ENCODE measurements at places on chromosomes 16 and 17. TPM values are rescaled to one million over a fixed set of nuclear protein-coding genes. Genes with fewer than 3 reads are reported as not detected.
A peak's percentile ranks its signal among the peaks of the same experiment; 100 is the strongest.

GRCh38 chr16:23871924-23872323, 36.1 kb downstream of the PRKCB start:
- no peak for DNase-seq

DNA sequence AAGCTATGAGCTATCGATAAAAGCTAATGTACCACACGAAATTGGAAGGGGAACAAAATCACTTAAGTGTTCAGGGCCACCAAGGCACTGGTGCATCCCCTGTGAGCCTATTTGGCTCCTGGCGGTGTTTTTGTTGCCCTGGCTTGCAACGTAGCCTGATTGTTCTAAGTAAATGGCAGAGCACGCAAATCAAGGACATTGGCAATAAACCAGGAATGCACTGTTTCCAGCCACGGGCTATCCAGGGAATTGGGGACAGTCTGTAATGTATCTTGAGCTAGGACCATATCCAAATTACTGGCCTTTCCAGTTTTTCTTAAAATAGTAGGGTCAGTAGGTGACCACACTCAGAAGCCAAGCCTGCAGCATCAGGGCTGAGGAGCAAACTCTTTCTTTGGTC, 734.0 kb downstream of the MAF start:
- no peak for DNase-seq

GRCh38 chr16:23222929-23223328, 40.4 kb downstream of the SCNN1G start:
- no peak for DNase-seq

DNA sequence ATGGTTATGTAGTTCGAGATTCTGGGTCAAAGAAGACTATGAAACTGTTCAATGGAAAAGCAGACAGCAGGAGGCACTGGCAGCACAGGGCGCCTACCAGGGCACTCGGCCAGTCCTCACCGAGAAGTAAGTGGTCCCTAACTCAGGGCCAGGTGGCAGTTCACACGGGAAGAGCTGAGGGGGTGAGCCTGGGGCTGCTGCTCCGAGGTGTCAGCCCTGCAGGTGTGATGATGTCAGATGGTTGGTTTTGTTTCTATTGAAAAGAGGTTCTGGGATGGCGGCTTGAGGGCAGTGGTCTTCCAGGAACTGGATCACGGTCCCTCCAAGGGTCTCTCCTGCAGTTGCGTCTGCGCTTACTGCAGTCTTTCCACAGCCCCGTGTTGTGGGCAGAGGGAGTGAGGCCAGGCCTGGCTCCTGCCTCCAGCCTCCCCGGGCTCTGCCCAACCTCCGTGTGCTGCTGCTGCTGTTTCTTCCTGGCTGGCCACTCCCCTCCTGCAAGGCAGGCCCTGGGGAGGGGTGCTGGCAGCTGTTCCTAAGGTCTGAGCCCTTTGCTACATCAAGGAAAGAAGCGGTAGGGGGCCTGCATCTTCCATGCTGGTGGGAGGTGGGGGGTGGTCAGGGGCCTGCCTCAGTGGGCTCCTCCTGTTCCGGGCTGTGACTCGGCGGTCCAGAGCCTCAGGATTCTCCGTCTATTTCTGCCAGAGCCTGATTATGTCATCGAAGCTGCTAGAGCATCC, 22.6 kb downstream of the RNF213 start:
- DNase-seq: no peak

Gene TRPV3
- polyA plus RNA-seq: 1.1 TPM

- no peak for DNase-seq
Observed at GRCh38 chr17:49753959-49754391, 10.0 kb downstream of the FAM117A start.

GRCh38 chr17:7215652-7216180, 3.9 kb downstream of the DLG4 start:
- no peak for DNase-seq

DNA sequence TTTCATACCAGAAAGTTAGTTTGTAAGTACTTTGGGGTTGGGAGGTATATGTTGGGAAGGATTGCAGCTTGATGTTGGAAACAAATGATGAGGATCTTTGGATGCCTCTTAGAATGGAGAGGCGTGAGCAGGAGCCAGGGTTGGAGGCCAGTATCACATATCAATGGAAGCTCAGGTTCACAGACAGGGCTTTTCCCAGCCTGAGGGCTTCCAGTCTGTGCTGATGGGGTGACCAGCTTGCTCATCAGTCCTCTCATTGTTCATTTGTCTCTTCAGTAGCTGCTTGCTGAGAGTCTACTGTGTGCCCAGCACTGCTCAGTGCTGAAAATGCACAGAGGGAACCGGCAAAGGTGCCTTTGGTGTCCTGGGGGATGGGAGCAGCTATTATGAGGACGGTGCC, 5.8 kb downstream of the DNAAF1 start:
- DNase-seq: no peak

- no peak for DNase-seq
Observed at GRCh38 chr16:65414284-65414984, 292.6 kb upstream of the CDH11 start.

GRCh38 chr16:58656899-58657298, 27.3 kb upstream of the CNOT1 start:
- DNase-seq: no peak

DNA sequence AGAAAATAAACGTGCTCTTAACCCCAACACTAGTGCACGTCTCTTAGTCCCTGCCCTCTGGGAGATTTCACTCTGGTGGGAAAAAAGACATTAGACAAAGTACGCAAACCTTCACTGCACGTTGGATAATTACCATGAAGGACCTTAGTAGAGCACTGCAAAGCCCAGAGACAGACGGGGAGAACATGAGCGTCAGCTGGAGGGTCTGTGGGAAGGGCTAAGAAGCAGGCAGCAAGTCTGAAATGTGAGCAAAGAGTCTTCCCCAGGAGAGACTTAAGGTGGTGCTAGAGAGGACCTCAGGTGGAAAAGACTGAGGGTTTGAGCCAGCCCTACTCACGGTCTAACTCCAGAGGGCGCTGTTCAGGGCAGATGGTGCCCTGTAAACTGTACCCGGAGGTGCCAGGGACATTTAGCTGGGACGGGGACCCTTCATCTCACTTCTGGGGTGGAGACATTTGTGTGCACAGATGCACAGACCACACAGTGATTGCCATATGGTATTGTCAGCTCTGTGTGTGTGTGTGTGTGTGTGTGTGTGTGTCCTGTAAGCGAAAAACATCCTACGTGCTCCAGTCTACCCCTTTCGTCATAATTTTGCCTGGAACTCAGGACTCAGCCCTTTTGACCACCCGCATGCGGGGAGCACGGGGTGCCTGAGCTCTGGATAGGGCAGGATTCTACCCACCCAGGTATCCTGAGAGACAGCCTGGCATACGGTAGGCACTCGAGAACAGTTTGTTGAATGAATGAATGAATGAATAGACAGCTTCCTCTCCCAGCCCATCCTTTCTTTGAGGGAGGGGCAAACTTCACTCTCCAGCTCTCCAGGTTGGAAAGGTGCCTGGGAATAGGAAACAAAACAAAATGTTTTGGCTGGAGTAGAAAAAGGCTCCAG, 10.1 kb upstream of the STAC2 start:
- DNase-seq: no peak

- DNase-seq: no peak
Observed at GRCh38 chr17:44105941-44106340, 17.5 kb downstream of the HDAC5 start.

GRCh38 chr17:80252871-80253270, 7.8 kb upstream of the RNF213 start:
- peak; percentile 55 for DNase-seq

Gene HEATR9
- polyA plus RNA-seq: 0.20 TPM

GRCh38 chr17:6496640-6497441, 52.6 kb downstream of the PIMREG start:
- no peak for DNase-seq

Gene COPZ2
- polyA plus RNA-seq: 15.3 TPM

DNA sequence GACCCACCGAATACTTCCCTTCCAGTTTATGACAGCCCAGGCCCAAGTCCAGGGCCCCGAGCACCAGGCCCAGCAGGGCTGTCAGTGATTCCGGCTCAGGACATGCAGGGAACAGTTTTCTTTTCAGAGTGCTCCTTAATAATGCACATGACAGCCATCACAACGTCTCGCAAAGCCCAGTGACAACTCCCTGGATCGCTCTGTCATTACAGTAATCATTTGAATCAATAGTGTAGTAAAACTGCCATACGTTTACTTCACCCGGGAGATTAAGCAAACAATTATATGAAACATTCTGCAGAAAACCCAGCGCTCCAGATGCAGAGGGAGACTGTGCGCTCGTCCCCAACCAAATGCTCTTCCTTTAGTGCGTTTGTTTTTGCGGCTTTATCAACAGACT, 162.6 kb upstream of the CDH13 start:
- DNase-seq: no peak

Gene METRNL
- polyA plus RNA-seq: 29.9 TPM

GRCh38 chr16:30615358-30616091, 5.3 kb upstream of the ZNF689 start:
- DNase-seq: no peak

- DNase-seq: peak; percentile 85
Observed at GRCh38 chr17:66829386-66829864, 5.5 kb upstream of the CACNG5 start.

DNA sequence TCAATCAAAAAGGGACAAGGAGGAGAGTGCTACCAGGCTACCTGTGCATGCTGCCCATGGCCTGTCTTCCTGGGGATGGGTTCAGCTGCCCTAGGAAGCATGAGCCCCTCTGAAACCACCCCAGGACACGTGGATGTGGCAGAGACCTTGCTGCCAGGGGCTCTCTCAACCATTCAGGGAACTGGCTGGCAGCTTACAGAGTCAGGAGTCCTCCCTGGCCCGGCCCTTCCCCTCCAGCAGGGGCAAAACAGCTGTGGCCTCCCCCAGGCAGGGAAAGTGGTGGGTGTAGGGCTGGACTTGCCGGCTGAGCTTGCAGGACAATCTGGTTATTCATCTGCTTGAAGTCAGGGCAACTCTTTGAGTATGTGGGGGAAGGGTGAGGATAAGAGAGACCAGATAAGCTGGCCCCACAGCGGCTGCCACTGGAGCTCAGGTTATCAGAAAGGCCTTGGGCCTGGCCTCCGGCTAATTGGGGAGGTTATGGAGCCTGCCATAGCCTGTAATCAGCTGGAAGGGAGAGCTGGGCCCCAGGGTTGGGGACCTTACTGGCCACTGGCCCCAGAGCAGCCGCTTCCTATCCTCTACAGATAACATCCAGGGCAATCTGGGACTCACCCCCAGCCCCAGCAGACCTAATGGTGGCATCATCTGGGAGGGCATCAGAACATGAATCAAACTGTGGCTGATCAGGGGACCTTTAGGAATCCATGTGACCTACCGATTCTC, 5.6 kb upstream of the TBX2 start:
- DNase-seq: no peak

Gene MLKL
- polyA plus RNA-seq: 3.5 TPM

DNA sequence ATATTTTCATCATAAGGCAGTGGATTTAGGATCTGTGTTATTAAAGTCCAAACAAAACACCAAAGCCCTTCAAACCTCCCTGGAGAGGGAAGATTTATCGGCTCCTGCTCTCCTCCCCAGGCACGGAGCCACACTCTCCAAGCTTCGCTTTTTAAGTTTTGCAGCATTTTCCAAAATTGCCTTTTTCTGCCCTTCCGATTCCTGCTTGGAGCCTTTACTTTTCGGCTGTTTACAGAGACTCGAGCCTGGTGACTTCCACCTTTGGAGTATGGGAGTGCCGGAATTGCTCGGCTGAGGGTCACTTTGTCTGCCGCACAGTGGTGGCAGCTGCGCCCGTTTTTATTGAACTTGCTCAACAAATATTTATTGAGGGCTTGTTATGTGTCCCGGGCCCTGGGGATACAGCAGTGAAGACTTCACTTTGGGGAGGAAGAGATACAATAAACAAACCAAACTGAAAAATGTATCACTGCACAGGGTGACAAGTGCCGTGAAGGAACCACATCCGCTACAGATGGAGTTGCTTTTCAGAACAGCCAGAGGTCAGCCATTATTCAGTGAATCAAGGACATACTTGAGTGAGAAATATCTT, 185.5 kb downstream of the NTN1 start:
- peak; percentile 12 for DNase-seq

Gene ESRP2
- 33.5 TPM for polyA plus RNA-seq

GRCh38 chr16:85690469-85691064, 1.8 kb upstream of the GINS2 start:
- no peak for DNase-seq

Gene GRAPL
- 7.0 TPM for polyA plus RNA-seq

Gene CCDC40
- polyA plus RNA-seq: 21.5 TPM

GRCh38 chr17:63407741-63408330, 38.3 kb downstream of the CYB561 start:
- no peak for DNase-seq

Data from left kidney (tissue), 8 donors.